ENCODE measurements at places on chromosomes 3 and 15. TPM values are rescaled to one million over a fixed set of nuclear protein-coding genes. Genes with fewer than 3 reads are reported as not detected.

ALPK3 gene
- 54.5 TPM for total RNA-seq

TLR9 gene
- total RNA-seq: not detected

TMEM40 gene
- total RNA-seq: 7.9 TPM

PDIA3 gene
- 244 TPM for total RNA-seq

CFAP92 gene
- 1.7 TPM for total RNA-seq

DLL4 gene
- total RNA-seq: 0.82 TPM

ZBBX gene
- 3.5 TPM for total RNA-seq

POTEB2 gene
- total RNA-seq: not detected

GRCh38 chr15:52789601-52790168 is 451 bp downstream of the ONECUT1 start:
- DNase-seq: no peak

GRCh38 chr15:71042356-71042922 is 72.8 kb upstream of the THSD4 start:
- DNase-seq: no peak

- no peak for DNase-seq
Observed at GRCh38 chr15:89122505-89123180, 34.4 kb downstream of the ABHD2 start.

GRCh38 chr15:79595306-79595705 is 163.2 kb downstream of the MINAR1 start:
- DNase-seq: no peak

DNA sequence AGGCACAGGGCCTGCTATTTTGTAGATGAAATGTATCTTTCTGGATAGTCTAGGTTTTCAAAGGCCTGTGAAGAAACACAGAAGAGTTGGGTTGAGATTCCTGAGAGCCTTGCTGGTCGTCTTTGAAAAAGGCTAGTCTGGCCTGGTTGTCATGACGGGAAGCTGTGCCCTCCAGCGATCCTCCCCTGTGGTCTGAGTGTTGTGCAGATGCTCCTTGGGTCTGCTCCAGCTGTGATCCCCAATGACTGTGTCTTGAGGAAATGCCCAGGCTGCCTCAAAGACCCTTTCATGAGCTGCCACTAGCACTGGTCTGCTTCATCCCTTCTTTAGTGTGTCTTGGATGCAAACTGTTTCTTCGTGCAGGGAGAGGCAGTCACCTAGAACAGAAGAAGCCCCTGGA is 111.0 kb upstream of the SYNPR start:
- no peak for DNase-seq

DNA sequence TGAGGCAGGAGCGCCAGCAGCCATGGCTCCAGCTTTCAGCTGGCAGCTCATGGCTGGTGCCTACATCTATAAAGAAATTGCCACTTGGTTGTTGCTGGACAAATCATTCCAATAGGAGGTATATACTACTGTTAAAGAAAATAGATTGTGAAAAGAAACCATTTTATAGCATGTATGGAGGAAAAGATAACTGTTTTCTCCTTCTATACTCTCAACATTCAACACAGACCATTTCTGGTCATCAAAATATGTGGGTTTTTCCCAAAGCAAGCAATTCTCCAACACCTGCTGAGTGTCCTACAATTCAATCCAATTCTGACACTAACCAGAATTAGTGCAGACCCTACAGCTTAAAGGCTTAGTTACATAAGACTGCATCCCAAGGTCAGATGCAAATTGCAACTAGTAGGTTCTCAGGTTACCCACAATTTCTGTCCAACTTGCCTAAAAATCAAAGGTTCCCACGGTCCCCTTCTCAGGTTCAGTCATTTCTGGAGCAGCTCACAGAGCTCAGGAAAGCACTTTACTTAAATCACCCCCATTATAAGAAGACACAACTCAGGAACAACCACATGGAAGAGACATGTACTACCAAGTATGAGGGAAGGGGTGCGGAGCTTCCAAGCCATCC is 42.4 kb upstream of the STRIT1 start:
- DNase-seq: no peak

GRCh38 chr3:123015596-123015995 is 12.0 kb downstream of the SEMA5B start:
- DNase-seq: no peak

DNA sequence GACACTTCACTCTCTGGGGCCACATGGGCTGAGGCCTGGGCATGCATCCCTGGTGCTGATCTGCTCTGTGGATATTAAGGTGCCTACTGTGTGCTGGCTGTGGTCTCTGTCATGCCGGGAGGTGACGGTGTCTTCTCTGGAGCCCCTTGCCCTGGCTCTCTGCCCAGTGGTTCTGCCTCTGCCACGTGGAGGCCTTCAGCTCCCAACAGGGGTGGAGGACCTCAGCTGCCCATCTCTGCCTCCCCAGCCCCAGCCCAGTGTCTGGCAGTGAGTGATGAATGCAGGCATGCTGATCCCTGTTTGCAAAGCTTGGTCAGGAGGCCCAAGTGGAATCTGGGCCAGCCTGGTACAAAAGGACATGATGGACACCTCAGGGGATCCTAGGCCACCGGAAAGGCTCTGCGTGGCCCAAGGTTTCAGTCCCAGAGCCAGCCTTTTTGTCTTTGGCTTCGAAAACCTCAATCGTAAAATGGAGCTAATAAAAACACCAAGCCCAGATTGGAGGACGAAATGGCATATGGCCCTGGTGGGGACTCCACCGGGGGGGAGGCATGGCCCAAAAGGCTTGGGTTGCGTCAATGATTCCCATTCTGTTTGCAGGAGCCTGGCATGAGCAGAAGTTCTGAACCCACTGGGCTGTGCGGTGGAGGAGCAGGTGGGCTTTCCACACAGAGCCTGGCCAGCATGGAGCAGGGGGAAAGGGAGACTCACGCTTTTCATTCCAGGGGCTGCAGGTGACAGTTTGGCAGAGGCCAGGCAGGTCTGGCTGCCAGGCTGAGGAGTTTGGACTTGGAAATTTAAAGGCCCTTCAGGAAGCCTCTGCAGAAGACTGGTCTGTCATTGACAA is 54.7 kb upstream of the KLF13 start:
- DNase-seq: no peak

Measured in kidney epithelial cell (primary cell).